ENCODE measurements at places on chromosomes 16 and 17.
A peak's percentile ranks its signal among the peaks of the same experiment; 100 is the strongest.

DNA sequence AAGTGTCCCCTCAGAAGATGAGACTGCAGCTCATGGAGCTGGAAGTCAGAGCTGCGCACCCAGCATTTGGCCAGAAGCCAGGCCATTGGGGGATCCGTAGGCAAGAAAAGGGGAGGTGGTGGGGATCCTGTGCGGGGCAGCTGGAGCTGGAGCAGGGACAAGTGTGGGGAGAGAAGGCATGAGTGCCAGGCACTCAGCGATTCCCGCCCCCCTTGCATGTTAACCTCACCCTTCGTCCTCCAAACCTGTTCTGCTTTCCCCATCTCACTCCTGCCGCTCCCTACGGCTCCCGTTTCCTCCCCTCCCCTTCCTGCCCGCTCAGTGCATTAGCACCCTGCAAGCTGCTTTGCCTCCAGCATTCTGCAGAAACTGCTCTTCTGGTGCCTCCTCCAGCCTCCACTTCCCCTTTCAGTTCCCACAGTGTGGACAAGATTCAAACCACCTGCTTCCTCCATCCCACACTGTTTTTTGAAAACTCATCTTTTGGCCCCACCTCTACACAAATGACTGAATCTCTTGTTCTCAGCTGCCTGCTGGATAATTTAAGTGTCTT is 5.6 kb downstream of the ALOX15 start:
- no peak for DNase-seq

DNA sequence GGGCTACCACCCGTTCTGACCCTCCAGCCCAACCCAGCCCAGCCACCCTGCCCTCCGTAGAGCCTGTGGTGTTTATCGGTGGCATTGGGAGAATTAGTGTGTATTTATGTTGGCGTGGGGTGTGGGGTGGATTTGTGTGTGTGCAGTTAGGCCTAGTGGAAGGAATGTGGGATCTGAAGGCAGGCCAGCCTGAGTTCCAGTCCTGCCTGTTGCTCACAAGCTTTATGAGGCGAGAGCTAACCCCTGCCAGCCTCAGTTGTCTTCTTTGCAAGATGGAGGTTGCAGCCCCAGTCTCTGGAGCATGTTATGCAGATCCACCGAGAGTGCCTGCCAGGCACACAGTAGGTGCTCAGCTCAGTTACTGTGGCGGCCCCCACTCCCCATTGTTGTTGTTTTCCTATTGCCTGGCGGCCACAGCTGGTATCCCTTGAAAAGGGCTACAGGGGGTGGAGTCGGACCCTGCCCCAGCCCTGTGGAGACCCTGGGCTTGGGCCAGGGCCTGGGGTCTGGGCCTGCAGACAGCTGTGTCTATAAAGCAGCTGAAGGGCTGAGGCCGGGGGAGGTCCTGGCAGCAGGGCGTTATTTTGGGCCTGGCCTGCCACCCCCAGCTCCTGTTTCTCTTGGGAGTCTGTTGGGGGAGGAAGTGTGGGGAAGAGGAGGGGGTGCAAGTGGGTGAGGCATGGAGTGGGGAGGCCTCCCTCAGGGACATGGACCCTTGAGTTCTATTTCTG is 5.1 kb downstream of the ERBB2 start:
- no peak for DNase-seq

DNA sequence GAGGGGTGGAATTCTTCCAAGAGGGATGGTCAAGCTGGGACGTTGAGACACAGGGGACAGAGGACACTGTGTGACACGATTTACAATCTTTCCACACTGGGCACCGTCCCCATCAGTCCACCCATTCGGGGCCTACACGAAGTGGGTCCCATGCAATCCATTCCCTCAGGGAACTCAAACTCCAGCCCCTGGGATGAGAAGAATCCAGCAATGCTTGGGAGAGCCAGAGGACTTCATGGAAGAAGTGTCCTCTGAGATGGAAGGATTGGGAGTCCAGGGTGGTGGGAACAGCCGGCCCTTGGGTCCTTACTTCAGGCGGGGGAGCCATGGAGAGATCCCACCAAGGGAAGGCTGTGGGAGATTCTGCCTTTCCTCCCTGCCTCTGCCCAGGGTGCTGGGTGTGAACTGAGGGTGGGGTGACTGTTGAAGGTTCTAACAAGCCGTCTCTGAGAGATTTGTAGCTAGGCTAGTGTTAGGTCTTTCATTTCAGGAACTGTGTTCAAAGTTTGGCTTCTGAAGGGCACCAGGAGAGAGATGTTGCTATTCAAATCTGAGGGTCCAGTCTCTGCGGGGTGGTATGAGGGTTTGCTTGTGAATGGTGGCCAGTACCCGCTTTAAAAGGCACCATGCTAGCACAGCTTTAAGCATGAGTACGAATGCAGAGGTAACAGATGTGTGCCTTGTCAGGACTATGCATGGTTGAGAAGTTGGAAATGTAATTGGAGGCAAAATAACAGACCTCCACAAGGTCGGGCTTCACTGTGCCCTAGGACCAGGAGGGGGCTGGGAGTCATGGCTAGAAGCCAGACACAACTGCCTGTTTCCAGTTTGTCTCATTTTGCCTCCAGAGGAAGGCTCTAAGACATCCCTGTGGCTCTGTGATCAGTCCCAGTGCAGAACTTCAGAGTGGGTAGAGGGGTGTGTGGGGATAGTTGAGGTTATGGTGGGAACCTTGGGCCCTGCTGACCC is 1.9 kb downstream of the ATP1B2 start:
- DNase-seq, result no peak

GRCh38 chr16:89116341-89117226 is 22.9 kb downstream of the ACSF3 start:
- no peak for DNase-seq

GRCh38 chr17:50425682-50426471 is at the start of gene ACSF2:
Gene ACSF2 (plus strand): TSS chr17:50426218. CDS start chr17:50426262, 44 bp downstream.
- peak; percentile 82 for DNase-seq

DNA sequence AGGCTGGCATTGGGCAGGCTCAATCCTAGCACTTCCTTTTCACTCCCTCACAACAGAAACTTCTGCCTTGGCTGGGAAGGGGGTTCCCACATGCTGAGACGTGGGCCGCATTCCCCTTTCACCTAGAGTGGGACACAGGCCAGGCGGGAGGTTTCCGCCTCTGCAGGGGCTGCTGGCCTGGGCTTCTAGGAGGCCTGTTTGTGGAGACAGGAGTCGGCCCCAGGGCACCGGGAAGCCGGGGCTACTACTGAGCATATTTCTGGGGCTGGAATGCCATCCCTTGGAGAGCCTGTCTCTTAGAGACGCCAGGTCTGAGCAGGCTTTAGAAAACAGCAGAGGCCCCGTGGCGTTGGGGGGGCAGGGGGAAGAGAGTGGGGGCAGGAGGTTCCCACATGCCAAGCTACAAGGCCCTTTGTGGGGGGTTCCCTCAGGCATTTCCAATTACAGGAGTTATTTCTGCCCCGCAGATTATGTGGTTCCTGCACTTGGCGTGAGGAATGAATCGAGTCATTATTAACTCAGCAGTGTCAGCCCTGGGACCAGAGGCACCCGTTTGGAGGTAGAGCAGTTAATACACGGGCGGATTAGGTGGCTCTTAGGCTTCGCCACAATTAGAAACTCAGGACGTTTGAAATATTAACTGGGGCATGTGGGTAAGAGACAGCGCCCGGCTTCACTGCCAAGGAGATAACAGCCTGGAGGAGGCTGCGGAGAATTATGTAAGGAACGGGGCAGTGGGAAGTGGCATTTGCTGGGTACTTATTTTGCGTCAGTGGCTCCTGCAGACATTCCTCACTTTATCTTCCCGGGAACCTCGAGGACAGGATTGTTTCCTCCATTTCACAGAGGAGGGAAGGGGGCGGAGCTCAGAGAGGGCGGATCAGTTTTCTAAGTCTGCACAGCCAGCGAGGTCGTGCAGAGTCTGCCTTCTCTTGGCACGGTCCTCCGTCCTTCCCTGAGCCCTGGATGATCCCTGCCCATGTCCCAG is 162.5 kb downstream of the MAF start:
- no peak for DNase-seq

DNA sequence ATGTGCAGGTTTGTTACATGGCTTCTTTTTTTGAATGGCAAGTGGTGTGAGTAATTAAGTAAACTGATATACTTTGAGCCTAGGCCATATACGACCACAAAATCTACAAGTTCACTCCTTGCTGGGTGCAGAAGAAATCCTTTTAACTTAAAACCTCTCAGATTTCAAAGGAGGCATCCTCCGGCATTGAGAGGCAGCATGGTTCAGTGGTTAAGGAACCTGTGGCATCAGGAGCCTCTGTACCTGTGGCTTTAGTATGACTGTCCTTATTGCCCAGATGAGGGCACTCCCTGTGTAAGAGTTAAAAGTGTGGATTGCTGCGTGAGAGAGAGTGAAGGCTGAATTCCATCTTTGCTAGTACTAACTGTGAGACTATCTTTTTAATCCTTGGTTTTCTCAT is 3.3 kb downstream of the NLRP1 start:
- DNase-seq, result no peak

- DNase-seq, result no peak
Measured at GRCh38 chr17:6910987-6911603, 79.6 kb upstream of the TEKT1 start.

GRCh38 chr16:53291757-53292392 is 142.4 kb upstream of the RBL2 start:
- no peak for DNase-seq
